IPS-NIHi11 (cell line): ENCODE measurements at places on chromosomes 12 and 14.

- no peak for DNase-seq
Measured at GRCh38 chr12:123126294-123127181, 24.4 kb downstream of the PITPNM2 start.

- DNase-seq: no peak
Measured at GRCh38 chr14:80323038-80323665, 111.8 kb upstream of the DIO2 start.

DNA sequence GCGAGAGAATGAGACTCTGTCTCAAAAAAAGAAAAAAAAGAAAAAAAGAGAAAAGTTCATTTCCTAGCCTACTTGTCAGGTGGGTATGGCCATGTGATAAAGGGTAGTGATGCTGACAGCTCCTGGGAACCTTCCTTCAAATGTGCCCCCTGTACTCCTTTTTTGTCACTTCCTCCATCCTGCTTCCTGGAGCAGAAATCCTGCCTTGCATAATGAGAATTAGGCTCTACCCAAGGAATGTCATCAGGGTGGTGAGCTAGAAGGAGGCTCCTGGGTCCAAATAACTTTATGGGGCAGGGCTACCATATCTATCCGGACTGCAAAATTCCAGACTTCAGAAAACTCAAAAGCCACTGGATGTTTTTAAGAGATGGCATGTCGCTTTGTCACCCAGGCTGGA is 27.8 kb upstream of the FBXO34 start:
- DNase-seq: no peak

- peak; percentile 79 for DNase-seq
Measured at GRCh38 chr14:102584871-102585869, 7.3 kb upstream of the RCOR1 start.
